Activated CD4-positive, alpha-beta memory T cell treated with anti-CD3 and anti-CD28 coated beads for 36 hours (primary cell): ENCODE measurements at places on chromosomes 1 and 21.
A peak's percentile ranks its signal among the peaks of the same experiment; 100 is the strongest.

DNA sequence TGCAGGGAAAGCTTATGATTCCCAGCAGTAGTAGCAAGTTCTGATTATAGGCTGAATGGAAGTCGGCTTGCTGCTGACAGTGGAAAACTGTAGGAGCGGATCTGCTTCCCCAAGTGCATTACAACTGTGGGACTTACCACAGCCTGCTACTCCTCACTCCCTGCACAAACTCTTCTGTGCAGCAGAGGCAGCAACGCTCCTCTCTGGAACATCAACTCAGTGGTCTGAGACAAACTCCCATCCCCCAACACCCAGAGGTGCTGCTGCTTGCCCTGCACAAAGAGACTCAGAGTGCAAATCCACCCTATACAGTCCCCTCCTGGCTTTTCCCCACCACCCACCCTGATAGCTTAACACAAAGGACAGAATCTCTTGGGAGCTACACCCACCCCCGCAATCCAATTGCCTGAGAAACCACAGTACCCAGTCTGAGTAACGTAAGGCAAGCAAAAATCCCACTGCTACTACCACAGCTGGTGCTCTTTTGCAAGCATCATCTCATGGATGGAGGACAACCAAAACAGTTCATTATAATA lies 1455.2 kb downstream of the AMY1C start:
- DNase-seq: no peak

DNA sequence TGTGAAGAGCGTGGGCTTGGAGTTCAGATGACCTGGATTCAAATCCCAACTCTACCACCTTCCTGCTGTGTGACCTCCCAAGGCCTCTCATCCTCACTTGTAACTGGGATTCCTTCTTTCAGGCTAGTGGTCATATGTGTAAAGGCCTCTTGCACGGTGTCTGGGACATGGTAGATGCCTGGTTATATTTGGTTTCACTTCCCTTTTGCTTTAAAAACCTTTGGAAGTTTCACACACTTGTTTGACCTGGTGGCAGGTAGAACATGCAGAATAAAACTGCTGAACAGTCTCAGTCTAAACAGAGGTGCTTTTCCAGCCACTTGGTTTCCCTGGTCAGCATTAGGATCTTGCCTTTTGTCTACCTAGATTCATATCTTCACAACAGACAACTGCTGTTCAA lies 37.0 kb upstream of the RCAN3 start:
- DNase-seq: no peak

DNA sequence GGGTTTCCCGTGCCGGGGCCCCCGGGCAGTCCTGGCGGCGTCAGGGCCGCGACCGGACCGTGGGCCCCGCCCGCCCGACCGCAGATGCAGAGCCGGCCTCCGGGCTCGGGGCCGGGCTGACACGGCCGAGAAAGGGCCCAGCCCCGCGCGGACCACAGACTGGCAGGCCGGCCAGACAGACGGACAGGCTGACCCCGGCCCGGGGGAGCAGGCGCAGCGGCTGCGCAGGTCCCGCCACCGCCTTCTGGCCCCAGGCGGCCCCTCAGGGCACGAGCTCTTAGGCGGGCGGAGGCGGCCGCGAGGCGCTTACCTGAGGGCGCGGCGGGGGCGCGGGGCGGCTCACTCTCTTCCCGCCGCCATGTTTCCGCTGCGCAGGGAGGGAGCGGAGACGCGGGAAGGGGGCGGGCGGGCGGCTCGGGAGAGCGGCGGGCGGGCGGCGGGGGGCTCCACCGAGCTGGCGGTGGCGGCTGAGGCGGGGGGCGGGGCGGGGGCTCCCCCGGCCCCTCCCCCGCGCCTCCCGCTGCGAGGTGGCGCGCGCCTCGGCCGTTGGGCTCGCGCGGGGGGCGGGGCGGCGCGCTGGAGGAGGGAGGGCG lies at the start of gene SCMH1:
SCMH1 (minus strand) TSS at position 558 of the 593 bp plus-strand sequence. CDS start 56,173 bp downstream, outside the sequence.
- DNase-seq: peak; percentile 65

DNA sequence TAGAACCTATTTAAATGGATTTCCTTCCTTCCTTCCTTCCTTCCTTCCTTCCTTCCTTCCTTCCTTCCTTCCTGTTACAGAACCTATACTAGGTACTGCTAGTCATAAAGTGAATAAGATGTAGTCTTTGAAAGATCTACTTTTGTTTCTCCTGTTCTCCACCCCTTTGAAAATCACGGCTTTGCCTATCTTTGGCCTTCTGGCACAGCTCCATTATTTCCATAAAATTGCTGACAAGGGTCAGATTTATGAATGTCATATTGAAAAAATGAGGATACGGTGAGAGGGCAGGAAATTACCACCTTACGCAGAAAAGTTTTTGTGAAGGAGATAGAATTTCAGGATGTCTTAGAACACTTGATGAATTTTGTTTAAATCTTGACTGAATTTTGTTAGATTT lies 18.1 kb upstream of the HMCN1 start:
- no peak for DNase-seq

DNA sequence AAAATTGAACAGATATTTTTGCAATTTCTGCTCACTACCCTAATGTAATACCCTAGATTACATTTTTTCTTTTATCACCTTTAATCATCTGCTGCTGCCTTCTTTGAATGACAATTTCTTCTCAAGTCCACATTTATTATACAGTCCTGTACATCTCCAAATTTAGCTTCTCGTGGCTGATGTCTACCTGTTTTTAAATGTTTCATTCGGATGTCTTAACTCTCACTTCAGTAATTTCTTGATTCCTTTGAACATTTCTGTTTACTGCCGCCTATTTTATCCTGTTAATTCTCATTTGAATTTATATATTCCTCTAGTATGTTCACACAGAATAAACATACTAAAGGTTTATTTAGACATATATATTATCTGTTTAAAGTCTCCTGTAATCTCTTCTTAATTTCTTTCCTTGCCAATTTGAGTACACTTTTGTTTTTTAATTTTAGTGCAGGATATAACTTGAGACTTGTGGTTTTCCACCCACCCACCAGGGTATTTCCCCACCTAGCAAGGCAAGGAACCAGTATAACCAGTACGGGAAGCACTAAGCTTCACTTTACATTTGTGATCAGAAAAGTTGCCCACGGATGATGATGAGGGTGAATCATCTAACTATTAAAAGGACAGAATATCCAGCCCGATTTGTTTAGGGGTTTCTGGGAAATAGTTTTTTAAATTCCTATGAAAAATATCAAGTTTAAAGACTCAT lies 12.7 kb downstream of the INSL5 start:
- peak; percentile 78 for DNase-seq

GRCh38 chr21:29406385-29406784 lies 107.7 kb downstream of the BACH1 start:
- no peak for DNase-seq

GRCh38 chr21:30164796-30165195 lies 1.8 kb downstream of the CLDN17 start:
- DNase-seq: no peak

DNA sequence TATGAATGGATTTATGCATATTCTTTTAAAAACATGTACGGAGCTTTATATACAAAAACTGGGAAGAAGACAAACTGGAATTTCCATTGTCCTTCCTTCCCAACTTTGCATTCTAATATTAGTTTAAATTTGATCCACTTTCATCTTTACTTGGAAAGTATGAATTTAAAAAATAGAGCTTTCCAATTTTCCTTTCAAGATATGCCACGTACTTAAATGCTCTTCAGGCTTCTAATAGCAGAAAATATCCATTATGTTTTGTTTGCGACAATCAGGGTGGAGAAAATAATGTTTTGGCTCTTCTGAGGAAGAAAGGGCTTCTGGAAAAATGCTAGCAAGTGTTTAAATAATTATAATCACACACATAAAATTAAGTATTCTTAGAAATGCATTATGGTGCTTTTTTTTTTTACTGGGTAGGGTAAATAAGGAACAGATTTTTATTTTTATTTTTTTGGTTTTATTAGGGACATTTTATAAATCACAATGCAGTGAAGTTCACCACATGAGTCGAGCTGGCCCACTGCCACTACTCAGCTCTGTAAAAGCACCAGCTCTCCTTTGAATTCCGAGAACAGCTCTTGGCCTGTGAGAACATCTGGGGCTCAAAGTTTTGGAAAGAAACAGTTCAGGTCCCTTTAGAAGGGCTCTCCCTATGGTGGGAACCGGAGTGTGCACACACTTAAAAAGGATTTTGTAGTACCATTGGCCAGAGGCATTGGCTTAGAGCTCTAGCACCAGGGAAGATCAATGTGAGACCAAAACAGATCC lies 287.4 kb upstream of the LYPLAL1 start:
- no peak for DNase-seq
